ENCODE measurements at places on chromosomes 13 and 19.
A peak's percentile ranks its signal among the peaks of the same experiment; 100 is the strongest.

GRCh38 chr19:17942582-17943273 lies 9.9 kb downstream of the CCDC124 start:
- H3K4me1 ChIP-seq = 0 out of 2 replicates have a peak, but pooled peaks cover 7% of the 10 kb centered on the region
- H3K36me3 ChIP-seq = no peaks in the 10 kb centered on the region
- peak; percentile 85 for DNase-seq
- H3K4me3 ChIP-seq = peak overlapping the region; percentile 69

GRCh38 chr13:114318624-114319023 lies 4.3 kb downstream of the CHAMP1 start:
- H3K4me1 ChIP-seq = peaks cover 7% of the 10 kb centered on the region
- H3K27me3 ChIP-seq = no peaks in the 10 kb centered on the region
- DNase-seq = no peak
- H3K27ac ChIP-seq = no peak overlapping the region

DNA sequence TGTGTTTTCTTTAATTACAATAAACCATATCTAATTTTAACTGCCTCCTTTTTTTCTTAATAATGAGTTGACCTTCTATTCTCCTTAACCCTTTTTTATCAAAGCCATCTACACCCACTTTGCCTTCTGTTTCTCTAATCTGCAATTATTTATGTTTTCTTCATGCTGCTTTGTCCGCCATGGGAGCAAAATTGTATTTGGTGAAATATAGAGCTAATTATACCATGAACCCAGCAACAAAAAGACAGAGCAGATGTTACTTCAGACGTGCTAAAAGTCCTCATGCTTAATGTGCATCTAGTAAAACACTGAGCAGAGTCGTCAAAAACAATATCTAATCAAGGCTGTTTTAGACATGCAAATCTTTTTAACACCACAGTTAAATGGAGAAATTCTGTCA lies 264.7 kb downstream of the DACH1 start:
- no peaks in the 10 kb centered on the region for H3K36me3 ChIP-seq
- no peaks in the 10 kb centered on the region for H3K27me3 ChIP-seq
- no peak overlapping the region for H3K4me3 ChIP-seq

- no peaks in the 10 kb centered on the region for H3K27me3 ChIP-seq
- no peak overlapping the region for H3K4me3 ChIP-seq
- no peak overlapping the region for H3K27ac ChIP-seq
These were observed 65.5 kb downstream of the EPSTI1 start for GRCh38 chr13:42926555-42926954.

GRCh38 chr19:2246801-2247361 lies 2.2 kb upstream of the AMH start:
- no peaks in the 10 kb centered on the region for H3K27me3 ChIP-seq
- no peaks in the 10 kb centered on the region for H3K4me1 ChIP-seq
- no peak overlapping the region for H3K4me3 ChIP-seq

- no peaks in the 10 kb centered on the region for H3K27me3 ChIP-seq
- peaks cover 11% of the 10 kb centered on the region for H3K4me1 ChIP-seq
- DNase-seq = peak; percentile 97
- H3K27ac ChIP-seq = peak overlapping the region; percentile 93
- peaks cover 13% of the 10 kb centered on the region for H3K36me3 ChIP-seq
These were observed 1.9 kb upstream of the HNRNPL start for GRCh38 chr19:38851622-38852230.

DNA sequence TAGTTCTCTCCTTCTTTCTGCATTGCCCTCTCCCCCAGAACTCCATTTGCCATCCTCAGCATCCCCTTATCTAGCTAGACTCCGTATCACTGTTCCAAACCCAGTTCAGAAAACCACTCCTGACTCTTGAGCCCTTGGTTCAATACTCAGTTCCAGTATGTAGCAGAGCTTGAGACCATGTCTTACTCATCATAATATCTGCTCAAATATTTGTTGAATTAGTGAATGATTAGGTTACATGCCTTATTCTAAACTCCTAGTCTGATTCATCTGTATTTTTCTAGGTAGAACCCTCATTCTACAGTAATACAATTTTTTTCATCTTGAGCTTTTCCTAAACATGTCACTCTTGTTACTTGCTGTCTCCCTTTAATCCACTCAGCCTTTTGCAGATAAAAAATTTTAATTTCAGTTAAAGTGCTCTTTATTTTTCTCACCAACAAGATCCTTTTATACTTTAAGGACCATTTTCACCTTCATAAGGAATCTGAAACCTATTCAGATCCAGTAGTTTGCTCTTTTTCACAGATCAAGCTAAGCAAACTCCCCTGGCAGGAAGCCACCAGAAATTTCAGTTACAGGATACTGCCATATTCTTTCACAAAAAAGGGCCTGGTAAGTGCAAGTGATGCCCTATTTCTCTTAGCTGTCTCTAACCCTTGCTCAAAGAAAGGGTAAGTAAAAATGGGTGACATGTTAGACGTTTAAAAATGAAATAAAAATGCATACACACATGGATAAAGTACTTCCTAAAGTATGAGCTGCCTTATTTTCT lies 23.1 kb upstream of the INTS6 start:
- no peaks in the 10 kb centered on the region for H3K4me1 ChIP-seq
- no peaks in the 10 kb centered on the region for H3K36me3 ChIP-seq
- no peak for DNase-seq
- no peak overlapping the region for H3K27ac ChIP-seq
- H3K27me3 ChIP-seq = no peaks in the 10 kb centered on the region

GRCh38 chr19:43983544-43983911 lies 460 bp upstream of the ZNF155 start:
- no peaks in the 10 kb centered on the region for H3K4me1 ChIP-seq
- no peaks in the 10 kb centered on the region for H3K27me3 ChIP-seq
- no peak for DNase-seq
- H3K27ac ChIP-seq = no peak overlapping the region
- no peaks in the 10 kb centered on the region for H3K36me3 ChIP-seq
- peak overlapping the region; percentile 64 for H3K4me3 ChIP-seq

GRCh38 chr19:38617283-38617763 lies 430 bp downstream of the MAP4K1 start:
- H3K36me3 ChIP-seq = peaks cover 20% of the 10 kb centered on the region
- no peak overlapping the region for H3K27ac ChIP-seq
- peak overlapping the region; percentile 87 for H3K4me3 ChIP-seq
- no peaks in the 10 kb centered on the region for H3K27me3 ChIP-seq
- DNase-seq = no peak

DNA sequence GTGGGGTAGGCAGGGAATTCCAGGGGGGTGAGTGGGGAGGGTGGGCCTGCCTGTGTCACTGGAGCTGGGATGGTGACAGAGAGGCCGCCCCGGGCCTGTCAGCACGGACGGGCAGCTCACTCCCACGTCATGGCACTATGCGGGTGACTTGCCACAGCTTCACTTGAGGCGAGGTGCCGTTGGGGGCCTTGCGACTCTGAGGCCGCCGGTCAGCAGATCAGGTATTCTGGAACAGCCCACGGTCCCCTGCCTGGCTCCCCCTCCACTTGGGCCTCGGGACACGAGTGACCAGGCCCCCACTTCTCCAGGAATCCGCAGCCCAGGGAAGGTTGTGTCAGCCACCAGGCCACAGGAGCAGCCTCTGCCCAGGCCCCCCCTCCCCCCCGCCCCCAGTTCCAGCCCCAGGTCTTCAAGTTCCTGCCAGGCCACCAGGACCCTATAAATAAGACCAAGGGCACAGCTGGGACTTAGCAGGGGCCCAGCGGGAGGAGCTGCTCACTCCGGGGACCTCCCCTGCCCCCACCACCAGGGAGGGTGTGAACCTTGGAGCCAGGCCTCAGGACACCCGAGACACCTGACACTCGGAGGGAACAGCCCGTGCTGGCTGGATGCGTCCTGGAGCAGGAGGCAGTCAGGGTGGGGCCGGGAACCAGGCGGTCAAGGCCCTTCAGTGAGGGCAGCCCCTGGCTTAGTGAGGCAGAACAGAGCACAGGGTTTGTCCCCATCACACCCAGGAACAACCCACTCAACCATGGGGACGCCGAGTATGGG lies 2.7 kb upstream of the MIDN start:
- H3K36me3 ChIP-seq = no peaks in the 10 kb centered on the region
- DNase-seq = no peak

- H3K4me1 ChIP-seq = no peaks in the 10 kb centered on the region
- H3K36me3 ChIP-seq = no peaks in the 10 kb centered on the region
- peak; percentile 13 for DNase-seq
- no peaks in the 10 kb centered on the region for H3K27me3 ChIP-seq
- H3K27ac ChIP-seq = no peak overlapping the region
- H3K4me3 ChIP-seq = no peak overlapping the region
These were observed 1703.2 kb downstream of the EFNB2 start for GRCh38 chr13:104832231-104832630.

DNA sequence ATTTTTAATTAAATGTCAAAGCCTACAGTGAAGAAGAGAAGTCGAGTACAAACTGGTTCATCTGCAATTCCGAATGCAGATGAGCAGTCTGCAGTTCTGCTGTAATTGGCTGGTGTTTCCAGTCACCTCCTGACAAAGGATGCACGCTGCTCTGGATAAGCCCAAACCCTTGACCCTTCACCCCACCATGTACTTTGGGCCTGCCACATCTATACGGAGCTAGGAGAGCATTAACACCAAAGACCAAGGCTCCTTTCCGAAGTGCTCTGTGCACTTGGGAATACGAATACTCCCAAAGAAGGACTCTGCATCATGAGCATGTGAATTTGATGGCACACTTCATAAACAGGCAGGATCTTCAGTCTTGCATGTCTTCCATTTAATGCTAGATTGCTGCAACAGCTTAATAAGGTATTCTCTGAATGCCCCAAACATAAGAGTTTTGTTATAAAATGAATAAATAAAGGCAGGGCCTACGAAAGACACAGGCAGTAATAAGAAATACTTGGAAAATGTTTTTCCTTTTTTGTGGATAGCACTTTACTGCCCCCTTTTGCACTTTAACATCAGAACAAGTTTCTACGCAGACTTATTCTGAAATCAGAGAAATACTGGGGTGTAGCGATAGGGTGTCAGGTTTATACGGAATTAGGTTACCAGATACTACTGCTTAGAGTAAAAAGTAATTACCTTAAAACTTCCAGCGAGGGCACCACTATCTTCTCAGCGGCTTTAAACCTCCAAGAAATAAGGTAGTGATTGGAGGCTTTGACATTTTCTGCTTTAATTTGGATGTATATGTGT lies 15.0 kb downstream of the EFNB2 start:
- H3K36me3 ChIP-seq = no peaks in the 10 kb centered on the region
- no peak overlapping the region for H3K4me3 ChIP-seq
- peaks cover 58% of the 10 kb centered on the region for H3K4me1 ChIP-seq
- peak; percentile 43 for DNase-seq

DNA sequence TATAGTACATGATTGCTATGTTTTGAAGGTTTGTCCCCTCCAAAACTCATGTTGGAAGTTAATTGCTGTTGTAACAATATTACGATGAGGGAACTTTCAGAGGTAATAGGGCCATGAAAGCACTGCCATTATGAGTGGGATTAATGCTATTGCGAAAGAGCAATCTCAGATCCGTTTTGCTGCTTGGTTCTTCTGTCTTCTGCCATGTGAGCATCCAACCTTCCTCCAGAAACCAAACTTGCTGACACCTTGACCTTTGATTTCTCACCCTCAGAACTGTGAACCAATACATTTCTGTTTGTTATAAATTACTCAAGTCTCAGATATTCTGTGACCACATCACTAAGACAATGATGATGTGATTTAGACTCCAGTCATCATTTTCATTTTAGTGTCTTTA lies 2590.9 kb downstream of the PCDH9 start:
- H3K27me3 ChIP-seq = no peaks in the 10 kb centered on the region
- no peak overlapping the region for H3K4me3 ChIP-seq
- no peak for DNase-seq
- no peaks in the 10 kb centered on the region for H3K36me3 ChIP-seq
- H3K27ac ChIP-seq = no peak overlapping the region

DNA sequence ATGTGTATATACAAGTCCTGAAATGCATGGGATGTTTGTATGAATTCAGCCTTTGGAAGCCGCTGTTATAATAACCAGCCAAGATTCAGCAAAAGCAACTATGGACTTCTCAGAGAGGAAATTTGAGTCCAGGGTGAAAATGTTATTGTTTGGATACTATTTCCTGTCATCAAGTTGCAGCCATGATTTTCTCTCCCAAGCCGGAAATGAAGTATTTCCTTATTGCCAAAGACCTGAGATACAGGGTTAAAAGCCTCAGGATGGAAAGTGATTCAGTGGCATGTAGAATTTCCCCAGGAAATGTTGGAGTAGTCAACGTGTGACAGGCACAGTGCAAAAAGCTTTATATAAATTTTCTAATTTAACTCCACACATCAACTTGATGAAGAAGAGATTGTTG lies 133.9 kb downstream of the IRS2 start:
- no peak overlapping the region for H3K4me3 ChIP-seq
- H3K4me1 ChIP-seq = no peaks in the 10 kb centered on the region
- no peak overlapping the region for H3K27ac ChIP-seq
- H3K27me3 ChIP-seq = no peaks in the 10 kb centered on the region

DNA sequence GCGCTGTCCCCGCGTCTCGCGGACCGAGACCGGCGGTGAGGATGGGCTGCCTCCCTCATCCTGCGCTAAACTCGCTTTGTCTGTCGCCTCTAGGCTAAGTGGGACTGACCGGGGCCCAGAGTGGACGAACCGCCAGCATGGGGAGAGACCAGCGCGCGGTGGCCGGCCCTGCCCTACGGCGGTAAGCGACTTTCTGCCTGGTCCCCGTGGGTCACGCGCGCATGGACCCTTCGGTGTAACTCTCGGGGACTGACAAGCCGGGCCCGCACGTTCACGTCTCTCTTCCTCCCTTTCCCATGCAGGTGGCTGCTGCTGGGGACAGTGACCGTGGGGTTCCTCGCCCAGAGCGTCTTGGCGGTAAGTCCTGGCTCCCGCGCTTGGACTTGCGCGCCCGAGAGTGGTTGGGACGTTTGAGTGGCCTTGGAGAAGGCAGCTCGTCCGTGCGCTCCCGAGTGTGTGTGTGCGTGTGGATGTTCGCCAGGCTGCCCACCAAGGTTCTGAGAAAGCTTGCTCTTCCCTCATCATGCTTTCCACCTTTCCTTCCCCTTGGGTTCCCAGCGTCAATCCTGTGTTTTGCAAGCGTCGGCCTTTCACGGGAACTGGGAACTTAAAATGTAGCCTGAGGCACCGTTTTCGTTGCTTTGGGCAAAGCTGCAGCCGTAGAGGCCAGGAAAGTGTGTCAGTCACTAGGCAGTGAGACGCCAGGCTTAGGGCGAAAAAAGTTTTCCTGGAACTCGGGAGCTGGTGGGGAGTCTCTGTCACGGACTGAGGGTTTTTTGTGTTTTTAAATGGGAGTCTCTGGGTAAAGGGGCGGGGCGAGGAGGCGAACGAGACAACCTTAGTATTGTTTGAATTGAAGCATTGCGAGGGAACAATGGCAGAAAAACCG lies 927 bp downstream of the COL4A2 start:
- H3K36me3 ChIP-seq = peaks cover 6% of the 10 kb centered on the region
- peak overlapping the region; percentile 98 for H3K4me3 ChIP-seq
- peak; percentile 85 for DNase-seq
- no peak overlapping the region for H3K27ac ChIP-seq
- H3K27me3 ChIP-seq = peaks cover 31% of the 10 kb centered on the region

- H3K27me3 ChIP-seq = no peaks in the 10 kb centered on the region
- no peak overlapping the region for H3K4me3 ChIP-seq
- H3K27ac ChIP-seq = no peak overlapping the region
- H3K4me1 ChIP-seq = no peaks in the 10 kb centered on the region
These were observed 29.0 kb downstream of the CARS2 start for GRCh38 chr13:110676595-110677587.

- H3K27me3 ChIP-seq = no peaks in the 10 kb centered on the region
- DNase-seq = no peak
- H3K27ac ChIP-seq = no peak overlapping the region
These were observed 763.6 kb upstream of the SLITRK6 start for GRCh38 chr13:86562866-86563265.

Data from GM23338 (cell line).